ENCODE measurements at places on chromosomes 7 and 10.

GRCh38 chr7:137882261-137882668, 35.5 kb upstream of the DGKI start:
- DNase-seq, result peak; percentile 40

DNA sequence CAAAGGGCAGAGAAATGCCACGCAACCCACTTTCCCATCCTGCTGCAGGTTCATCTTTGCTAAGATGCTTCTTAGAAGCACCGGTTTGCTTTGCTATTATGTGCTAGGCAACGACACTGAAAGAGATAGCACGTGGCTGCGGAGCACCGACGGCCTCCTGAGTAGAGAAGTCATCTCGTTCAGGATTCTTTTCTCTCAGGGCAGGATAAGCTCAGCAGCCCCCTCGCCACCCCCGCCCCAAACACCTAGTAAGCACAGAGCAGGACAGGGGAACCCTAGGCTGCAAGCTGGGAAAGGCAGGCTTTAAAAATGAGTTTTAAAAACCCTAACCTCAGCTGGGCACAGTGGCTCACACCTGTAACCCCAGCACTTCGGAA, 15.0 kb downstream of the ASB13 start:
- DNase-seq, result no peak

DNA sequence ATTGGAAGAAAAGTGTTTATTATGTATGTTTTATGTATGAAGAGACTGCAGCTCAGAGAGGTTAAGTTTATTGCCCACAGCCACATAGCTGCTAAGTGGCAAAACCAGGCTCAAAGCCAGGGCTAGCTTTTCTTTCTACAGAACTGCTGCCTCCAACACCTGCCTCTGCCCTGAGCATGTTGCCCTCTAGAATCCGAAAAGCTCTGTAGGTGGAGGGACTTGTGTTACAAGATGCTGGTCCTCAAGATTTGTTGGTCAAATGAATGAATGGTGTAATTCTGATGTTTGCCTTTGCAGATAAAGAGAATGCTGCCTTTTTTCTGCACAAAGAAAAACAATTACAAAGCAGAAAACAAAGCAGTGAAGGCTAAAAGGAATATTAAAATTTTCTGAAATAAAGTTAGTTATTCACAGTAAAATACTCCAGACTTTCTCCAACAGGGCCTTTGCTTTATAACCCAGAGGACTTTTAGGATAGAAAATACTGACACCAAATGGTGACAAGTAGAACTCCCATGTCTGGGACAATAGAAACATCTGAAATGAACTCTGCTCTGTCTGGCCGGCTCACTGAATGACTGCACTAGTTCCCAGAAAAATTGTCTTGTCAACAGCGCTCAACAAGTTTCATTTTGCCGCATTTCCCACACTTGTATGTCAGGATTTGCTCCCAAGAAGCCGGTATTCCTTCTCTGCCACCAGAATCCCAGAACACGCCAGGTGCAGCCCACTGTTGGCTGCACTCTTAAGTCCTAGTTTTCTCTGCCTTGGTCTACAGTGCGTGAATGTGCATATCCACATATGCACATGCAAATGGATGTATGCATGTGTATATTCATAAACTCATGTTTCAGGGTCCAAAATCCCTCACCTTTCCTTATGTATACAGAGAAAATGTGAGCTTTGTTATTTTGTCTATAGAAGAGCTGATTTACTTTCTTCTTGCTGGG, 11.0 kb upstream of the DNTT start:
- no peak for DNase-seq

DNA sequence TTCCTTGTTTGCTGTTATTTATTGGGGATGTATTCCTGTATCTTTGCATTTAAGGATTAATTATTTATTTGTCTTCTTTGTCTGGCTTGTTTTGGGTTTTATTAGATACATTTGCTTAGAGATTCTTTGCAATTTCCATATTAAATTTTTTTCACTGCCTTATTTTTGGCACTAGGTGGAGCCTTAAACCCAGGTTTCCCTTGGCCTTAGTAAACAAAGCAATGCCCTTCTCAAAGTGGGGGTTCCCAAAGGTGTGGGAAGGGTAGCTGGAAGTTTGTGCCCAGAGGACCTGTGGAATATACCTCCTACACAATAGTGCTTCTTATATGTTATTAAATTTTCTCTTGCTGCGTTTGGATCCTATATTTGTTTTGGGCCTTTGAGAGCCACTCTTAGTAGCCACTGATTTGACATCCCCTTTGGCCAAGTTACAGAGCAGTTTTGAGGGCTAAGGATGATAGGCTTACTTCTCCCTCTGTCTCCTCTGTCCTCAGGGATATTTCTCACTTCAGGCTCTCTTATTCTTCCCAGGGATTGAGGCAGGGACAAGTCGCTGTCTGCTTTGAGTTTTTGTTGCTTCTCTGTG, 162.3 kb downstream of the ITGB1 start:
- DNase-seq, result no peak

- no peak for DNase-seq
Observed at GRCh38 chr7:31642681-31643115, 44.3 kb upstream of the PPP1R17 start.

- no peak for DNase-seq
Observed at GRCh38 chr10:2392145-2392812, 655.0 kb upstream of the ADARB2 start.

DNA sequence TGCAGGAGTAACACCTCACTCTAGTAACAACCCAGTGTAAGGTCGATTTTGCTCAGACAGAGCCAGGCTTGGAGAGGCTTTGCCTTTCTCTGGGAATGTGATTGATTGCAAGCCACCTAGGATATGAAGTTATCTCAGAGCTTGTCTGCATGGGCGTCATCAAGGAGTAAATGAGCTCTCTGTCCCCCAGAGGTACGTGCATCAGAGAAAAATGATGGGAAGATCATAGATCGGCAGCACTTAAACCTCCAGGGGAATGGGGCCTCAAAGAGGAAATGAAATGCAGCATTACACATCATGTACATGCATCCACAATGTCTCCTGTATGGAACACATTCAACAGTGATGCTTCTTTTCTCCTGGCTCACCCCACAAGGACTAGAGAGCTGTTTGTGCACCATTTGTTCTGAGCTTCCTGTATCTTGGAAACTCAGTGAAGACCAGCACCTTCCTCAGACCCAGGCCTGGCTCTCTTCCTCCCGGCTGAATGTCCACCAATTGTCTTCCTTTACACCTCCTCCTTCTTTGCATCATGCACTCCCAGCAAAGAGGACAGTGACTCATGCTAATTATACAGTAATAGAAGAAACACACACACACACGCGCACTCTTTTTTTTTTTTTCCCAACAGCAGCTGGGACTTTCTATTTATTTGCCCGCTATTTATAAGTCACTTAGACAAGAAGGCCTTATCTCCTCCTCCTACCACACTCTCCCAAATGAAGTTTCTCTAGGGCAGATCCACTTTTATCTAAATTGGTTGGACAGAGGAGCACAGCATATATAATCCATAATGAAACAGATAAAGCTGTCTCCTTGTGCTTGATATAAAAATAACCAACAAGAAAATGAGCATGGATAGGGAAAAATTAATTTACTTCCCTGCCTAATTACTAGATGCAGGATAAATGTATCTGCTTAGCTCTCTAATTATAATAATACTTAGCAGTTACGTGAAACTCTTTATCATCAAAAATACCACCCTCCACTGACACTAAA, 990.7 kb downstream of the CCSER2 start:
- DNase-seq, result no peak

- DNase-seq, result no peak
Observed at GRCh38 chr10:47240173-47240572, 59.8 kb upstream of the GDF10 start.

GRCh38 chr10:69696073-69696731, 66.2 kb downstream of the FAM241B start:
- no peak for DNase-seq

DNA sequence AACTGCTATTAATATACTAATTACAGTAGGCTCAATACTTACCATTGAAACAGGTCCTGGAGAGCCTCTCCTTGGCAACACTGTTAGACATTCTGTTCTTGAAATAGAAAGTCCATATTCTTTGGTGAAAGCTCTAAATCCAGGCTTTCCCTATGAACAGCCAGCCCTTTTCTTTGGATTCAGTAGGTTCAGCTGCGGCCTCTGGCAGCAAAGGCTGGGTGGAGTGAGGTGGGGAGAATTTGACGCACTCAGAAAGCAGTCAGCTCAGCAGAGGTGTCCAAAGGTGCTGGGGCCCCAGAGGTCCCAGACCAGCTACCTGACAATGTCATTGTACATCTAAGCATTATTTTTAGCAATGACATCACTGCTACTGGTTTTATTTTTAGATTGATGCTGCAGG, 146.1 kb downstream of the GRK5 start:
- no peak for DNase-seq

- DNase-seq, result peak; percentile 73
Observed at GRCh38 chr7:98202367-98203195, 8.7 kb upstream of the BHLHA15 start.

GRCh38 chr7:81484261-81484660, 285.6 kb downstream of the HGF start:
- no peak for DNase-seq

DNA sequence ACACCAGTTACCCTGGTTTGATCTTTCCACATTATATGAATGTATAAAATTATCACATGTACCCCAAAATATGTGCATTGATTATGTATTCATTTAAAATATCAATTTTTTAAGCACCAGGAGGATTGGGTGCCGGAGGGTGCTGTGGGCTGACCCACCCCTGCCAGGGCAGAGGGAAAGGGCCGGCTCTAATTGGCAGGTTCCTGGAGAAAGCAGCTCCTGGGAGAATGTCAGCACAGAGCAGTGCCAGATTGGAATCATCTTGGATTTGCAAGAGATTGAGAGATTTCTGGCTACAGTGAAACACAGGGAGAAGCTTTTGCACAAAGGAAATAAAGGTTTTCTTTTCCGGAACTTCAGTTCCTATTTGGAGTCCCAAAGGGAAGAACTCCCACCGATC, 264.4 kb upstream of the TCERG1L start:
- DNase-seq, result no peak

DNA sequence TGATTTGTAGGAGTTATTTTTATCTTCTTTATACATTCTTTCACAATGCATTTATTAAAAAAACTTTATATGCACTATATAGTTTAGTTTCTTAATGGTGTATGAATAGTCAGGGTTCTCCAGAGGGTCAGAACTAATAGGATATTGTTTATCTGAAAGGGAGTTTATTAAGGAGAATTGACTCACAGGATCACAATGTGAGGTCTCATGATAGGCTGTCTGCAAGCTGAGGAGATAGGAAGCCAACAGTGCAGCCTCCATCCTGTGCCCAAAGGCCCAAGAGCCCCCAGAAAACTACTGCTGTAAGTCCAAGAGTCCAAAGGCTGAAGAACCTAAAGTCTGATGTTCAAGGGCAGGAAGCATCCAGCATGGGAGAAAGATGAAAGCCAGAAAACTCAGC, 192.8 kb upstream of the AHR start:
- no peak for DNase-seq

All from T-helper 2 cell treated with Interferon-gamma antibody and Interleukin-4, amounts not matched to agents 5 μg/mL and 100 μg/mL, for 36 hours (primary cell).